Uterine smooth muscle cell (primary cell): ENCODE measurements at places on chromosomes 2 and 18. TPM values are rescaled to one million over a fixed set of nuclear protein-coding genes. Genes with fewer than 3 reads are reported as not detected.

CFC1 gene
- total RNA-seq = not detected in 2 replicates

HOXD9 gene
- total RNA-seq = 0.66 and 0.75 TPM in 2 replicates

MYO5B gene
- under 0.01 and 0.11 TPM in 2 replicates for total RNA-seq

GPR45 gene
- not detected in 2 replicates for total RNA-seq

MALT1 gene
- 27.7 and 33.2 TPM in 2 replicates for total RNA-seq

FAM110C gene
- total RNA-seq = not detected in 2 replicates

TMEFF2 gene
- total RNA-seq = 0.22 TPM in 1 of 2 replicates, not detected in the other

NGEF gene
- 1.2 and 13.7 TPM in 2 replicates for total RNA-seq

ALPP gene
- not detected in 2 replicates for total RNA-seq

CDH2 gene
- total RNA-seq = 46.3 and 107 TPM in 2 replicates

CLEC4F gene
- total RNA-seq = not detected in 2 replicates

SULT6B1 gene
- total RNA-seq = not detected in 2 replicates

ZSWIM2 gene
- 0.11 and 0.62 TPM in 2 replicates for total RNA-seq

PLCD4 gene
- total RNA-seq = 2.1 and 2.6 TPM in 2 replicates

SGPP2 gene
- total RNA-seq = not detected in 2 replicates

CRYGD gene
- not detected in 2 replicates for total RNA-seq

ACVR1C gene
- 0.25 and 0.33 TPM in 2 replicates for total RNA-seq

TBR1 gene
- total RNA-seq = not detected in 2 replicates

ACKR3 gene
- 0.25 TPM in 1 of 2 replicates, not detected in the other for total RNA-seq

SERPINB3 gene
- not detected in 2 replicates for total RNA-seq

CHMP3 gene
- 118 TPM in 2 replicates for total RNA-seq

LRRC30 gene
- total RNA-seq = not detected in 2 replicates

COL4A4 gene
- total RNA-seq = 0.75 and 2.7 TPM in 2 replicates

GPR35 gene
- 0.55 and 0.87 TPM in 2 replicates for total RNA-seq

GPBAR1 gene
- total RNA-seq = 0.12 TPM in 1 of 2 replicates, not detected in the other

FER1L5 gene
- 1.5 and 1.6 TPM in 2 replicates for total RNA-seq

GNLY gene
- total RNA-seq = under 0.01 TPM in 1 of 2 replicates, not detected in the other

DES gene
- total RNA-seq = 284 and 858 TPM in 2 replicates

PARD6G gene
- 1.3 and 6.1 TPM in 2 replicates for total RNA-seq

PCBP1 gene
- total RNA-seq = 32.2 and 39.1 TPM in 2 replicates

GREB1L gene
- total RNA-seq = 4.2 and 5.0 TPM in 2 replicates

ZAP70 gene
- 0.12 TPM in 1 of 2 replicates, not detected in the other for total RNA-seq

CABYR gene
- 3.9 and 7.2 TPM in 2 replicates for total RNA-seq

B3GNT7 gene
- 0.11 and 0.12 TPM in 2 replicates for total RNA-seq

PPM1B gene
- total RNA-seq = 35.1 and 40.6 TPM in 2 replicates

MGAT5 gene
- 27.5 and 27.6 TPM in 2 replicates for total RNA-seq

SMC6 gene
- total RNA-seq = 27.2 and 36.1 TPM in 2 replicates

PTMA gene
- 496 and 784 TPM in 2 replicates for total RNA-seq
